ENCODE measurements at places on chromosomes 1 and 21.

DNA sequence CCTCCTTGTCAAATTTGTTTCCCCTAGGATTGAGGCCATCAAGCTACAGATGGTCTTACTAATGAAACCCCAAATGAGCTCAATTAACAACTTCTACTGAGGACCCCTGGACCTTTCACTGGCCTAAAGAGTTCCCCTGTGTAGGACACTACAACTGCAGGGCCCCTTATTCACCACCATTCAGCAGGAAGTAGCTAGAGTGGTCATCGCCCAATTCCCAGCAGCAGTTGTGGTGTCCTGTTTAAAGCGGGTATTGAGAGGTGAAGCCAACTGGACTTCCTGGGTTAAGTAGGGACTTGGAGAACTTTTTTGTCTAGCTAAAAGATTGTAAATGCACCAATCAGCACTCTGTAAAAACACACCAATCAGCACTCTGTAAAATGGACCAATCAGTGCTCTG, 1466.9 kb downstream of the KCNT2 start:
- H3K4me3 ChIP-seq: no peak overlapping the region
- no peaks in the 10 kb centered on the region for H3K36me3 ChIP-seq

GRCh38 chr1:113949007-113949406, 19.9 kb downstream of the HIPK1 start:
- H3K27me3 ChIP-seq: no peaks in the 10 kb centered on the region
- peaks cover 17% of the 10 kb centered on the region for H3K36me3 ChIP-seq
- peak overlapping the region; percentile 82 for H3K27ac ChIP-seq
- DNase-seq: no peak
- no peak overlapping the region for H3K4me3 ChIP-seq
- peaks cover 43% of the 10 kb centered on the region for H3K4me1 ChIP-seq

DNA sequence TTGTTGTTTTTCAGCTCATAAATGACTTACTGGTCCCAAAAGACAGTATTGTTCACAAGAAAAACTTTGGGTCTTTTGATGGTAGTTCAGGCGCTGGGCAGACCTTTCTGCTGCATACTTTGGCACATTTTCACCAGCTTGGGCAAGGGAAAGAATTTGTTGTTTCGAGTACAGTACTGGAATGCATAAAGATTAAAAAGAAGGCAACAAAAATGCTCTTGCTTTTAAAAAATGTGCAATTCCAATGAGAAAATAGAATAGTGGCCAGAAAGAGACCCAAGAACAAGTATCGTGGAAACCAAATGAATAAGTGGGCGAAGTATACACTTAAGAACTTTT, 56.0 kb downstream of the CLIC6 start:
- no peak overlapping the region for H3K27ac ChIP-seq
- H3K4me3 ChIP-seq: no peak overlapping the region
- peaks cover 7% of the 10 kb centered on the region for H3K27me3 ChIP-seq
- DNase-seq: no peak

GRCh38 chr1:110620250-110620615, 14.1 kb upstream of the KCNA2 start:
- peaks cover 26% of the 10 kb centered on the region for H3K4me1 ChIP-seq
- H3K27ac ChIP-seq: peak overlapping the region; percentile 78
- H3K4me3 ChIP-seq: peak overlapping the region; percentile 90
- H3K27me3 ChIP-seq: no peaks in the 10 kb centered on the region
- peaks cover 5% of the 10 kb centered on the region for H3K36me3 ChIP-seq
- peak; percentile 88 for DNase-seq

DNA sequence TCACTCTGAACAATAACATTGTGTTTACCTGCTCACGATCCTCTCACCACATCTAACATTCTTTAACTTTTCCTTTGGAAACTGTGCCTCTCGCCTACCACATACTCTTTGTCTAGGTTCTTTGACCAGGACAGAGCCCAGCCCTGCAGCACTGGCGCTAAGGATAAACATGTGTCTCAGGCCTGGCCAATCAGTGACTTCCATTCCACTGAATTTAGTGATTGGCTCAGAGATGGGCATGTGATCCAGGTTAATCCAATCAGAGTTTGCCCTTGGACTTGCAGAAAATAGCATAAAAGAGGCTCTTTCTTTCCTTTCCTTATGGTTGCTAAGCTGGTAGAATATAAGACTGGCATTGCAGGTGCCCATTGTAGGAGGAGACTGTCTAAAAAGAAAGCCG, 605.7 kb downstream of the MATN1 start:
- H3K4me3 ChIP-seq: no peak overlapping the region
- H3K27me3 ChIP-seq: no peaks in the 10 kb centered on the region
- H3K27ac ChIP-seq: no peak overlapping the region
- H3K36me3 ChIP-seq: no peaks in the 10 kb centered on the region

DNA sequence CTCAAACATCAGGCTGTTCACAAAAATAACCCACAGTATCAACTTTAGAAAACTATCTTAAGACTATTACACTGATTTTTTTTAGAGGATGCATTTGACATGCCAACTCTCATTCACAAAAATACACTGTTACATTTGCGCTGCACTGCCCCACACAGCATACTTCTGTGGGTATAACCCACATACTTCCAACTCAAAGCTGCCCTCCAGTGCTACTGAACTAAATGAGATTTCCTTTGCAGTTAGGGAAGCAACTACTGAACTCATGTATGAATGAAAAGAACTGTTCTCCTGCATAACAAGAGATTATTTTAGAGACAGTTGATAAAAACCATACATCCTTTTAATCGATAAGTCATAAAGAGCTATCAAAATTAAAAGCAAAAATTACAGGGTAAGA, 25.8 kb upstream of the GADD45A start:
- H3K27ac ChIP-seq: no peak overlapping the region
- H3K27me3 ChIP-seq: peaks cover 18% of the 10 kb centered on the region
- H3K4me1 ChIP-seq: no peaks in the 10 kb centered on the region

DNA sequence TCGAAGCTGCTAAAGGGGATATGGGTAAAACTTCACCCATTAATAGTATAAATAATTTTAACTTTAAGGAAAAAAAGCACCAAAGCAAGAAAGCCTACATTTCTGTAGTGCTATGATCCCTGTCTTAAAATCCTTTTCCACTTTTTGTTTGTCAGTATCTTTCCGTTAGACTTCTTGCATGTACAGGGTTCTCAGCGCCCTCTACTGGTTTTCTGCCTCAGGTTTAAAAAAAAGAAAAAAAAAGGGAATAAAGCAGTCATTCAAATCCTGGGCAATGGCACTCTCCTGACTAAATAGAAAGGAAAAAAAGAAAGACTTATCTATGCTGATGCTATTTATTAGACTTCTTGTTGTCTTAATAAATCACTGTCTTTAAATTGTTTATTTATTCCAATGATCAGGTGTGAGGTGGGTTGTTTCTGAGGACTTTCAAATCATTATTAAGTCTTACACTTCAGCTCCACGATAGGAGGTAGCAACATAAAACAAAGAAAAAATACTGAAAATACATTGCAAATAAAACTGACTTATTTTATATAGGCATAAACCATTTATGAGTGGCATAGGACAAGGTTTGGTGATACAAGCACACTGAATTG, 475.4 kb upstream of the NR5A2 start:
- no peaks in the 10 kb centered on the region for H3K27me3 ChIP-seq
- no peaks in the 10 kb centered on the region for H3K36me3 ChIP-seq
- H3K4me3 ChIP-seq: no peak overlapping the region
- no peaks in the 10 kb centered on the region for H3K4me1 ChIP-seq
- DNase-seq: no peak

- H3K4me1 ChIP-seq: peaks cover 40% of the 10 kb centered on the region
- no peak overlapping the region for H3K27ac ChIP-seq
- H3K36me3 ChIP-seq: peaks cover 3% of the 10 kb centered on the region
- H3K4me3 ChIP-seq: peak overlapping the region; percentile 89
- H3K27me3 ChIP-seq: no peaks in the 10 kb centered on the region
Observed at GRCh38 chr1:111142356-111142975, 2.4 kb downstream of the CEPT1 start.

GRCh38 chr1:176854758-176855745, 309.5 kb downstream of the ASTN1 start:
- no peaks in the 10 kb centered on the region for H3K36me3 ChIP-seq
- H3K27ac ChIP-seq: no peak overlapping the region
- no peak for DNase-seq

- no peak overlapping the region for H3K27ac ChIP-seq
- H3K4me3 ChIP-seq: no peak overlapping the region
- no peak for DNase-seq
- no peaks in the 10 kb centered on the region for H3K4me1 ChIP-seq
- no peaks in the 10 kb centered on the region for H3K27me3 ChIP-seq
- no peaks in the 10 kb centered on the region for H3K36me3 ChIP-seq
Observed at GRCh38 chr1:228900099-228900885, 165.0 kb downstream of the RHOU start.

- no peaks in the 10 kb centered on the region for H3K4me1 ChIP-seq
- H3K27me3 ChIP-seq: no peaks in the 10 kb centered on the region
- no peak for DNase-seq
Observed at GRCh38 chr1:64093941-64094340, 109.5 kb upstream of the UBE2U start.

DNA sequence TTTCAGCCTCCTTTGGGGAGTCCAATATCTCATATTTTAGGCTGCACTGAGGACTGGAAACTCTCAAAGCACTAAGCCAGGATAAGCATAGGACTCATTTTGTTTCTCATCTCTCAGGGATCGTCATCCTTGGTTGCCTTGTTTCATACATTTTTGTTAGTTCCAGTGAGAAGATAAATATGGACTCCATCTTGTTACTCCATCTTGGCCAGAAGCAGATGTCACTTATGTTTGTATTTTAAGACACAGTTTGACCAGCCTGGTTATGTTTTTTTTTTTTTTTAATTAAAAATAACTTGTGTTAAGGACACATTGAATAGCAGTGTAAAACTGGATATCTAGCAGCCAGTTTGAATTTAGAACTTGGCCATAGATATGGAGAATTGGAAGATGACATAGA, 34.7 kb downstream of the DISP3 start:
- H3K36me3 ChIP-seq: no peaks in the 10 kb centered on the region
- H3K4me1 ChIP-seq: no peaks in the 10 kb centered on the region
- H3K27ac ChIP-seq: no peak overlapping the region

- H3K4me1 ChIP-seq: peaks cover 20% of the 10 kb centered on the region
- H3K4me3 ChIP-seq: peak overlapping the region; percentile 94
- no peak for DNase-seq
- peaks cover 3% of the 10 kb centered on the region for H3K36me3 ChIP-seq
- peak overlapping the region; percentile 54 for H3K27ac ChIP-seq
Observed at GRCh38 chr1:53015508-53015860, 46.5 kb upstream of the PODN start.

Data from CD4-positive, CD25-positive, alpha-beta regulatory T cell (primary cell).